MG63 (cell line): ENCODE measurements at places on chromosomes 6 and 20. TPM values are rescaled to one million over a fixed set of nuclear protein-coding genes. Genes with fewer than 3 reads are reported as not detected.

TRIM10 gene
- not detected in 2 replicates for total RNA-seq

PNLDC1 gene
- total RNA-seq = not detected in 2 replicates

SLC24A3 gene
- total RNA-seq = not detected in 2 replicates

TAF4 gene
- 3.6 and 5.7 TPM in 2 replicates for total RNA-seq

GHRH gene
- not detected in 2 replicates for total RNA-seq

MAS1L gene
- total RNA-seq = not detected in 2 replicates

PCK1 gene
- not detected in 2 replicates for total RNA-seq

SRC gene
- 25.4 and 33.0 TPM in 2 replicates for total RNA-seq
